ENCODE measurements at places on chromosomes 7 and 10.

DNA sequence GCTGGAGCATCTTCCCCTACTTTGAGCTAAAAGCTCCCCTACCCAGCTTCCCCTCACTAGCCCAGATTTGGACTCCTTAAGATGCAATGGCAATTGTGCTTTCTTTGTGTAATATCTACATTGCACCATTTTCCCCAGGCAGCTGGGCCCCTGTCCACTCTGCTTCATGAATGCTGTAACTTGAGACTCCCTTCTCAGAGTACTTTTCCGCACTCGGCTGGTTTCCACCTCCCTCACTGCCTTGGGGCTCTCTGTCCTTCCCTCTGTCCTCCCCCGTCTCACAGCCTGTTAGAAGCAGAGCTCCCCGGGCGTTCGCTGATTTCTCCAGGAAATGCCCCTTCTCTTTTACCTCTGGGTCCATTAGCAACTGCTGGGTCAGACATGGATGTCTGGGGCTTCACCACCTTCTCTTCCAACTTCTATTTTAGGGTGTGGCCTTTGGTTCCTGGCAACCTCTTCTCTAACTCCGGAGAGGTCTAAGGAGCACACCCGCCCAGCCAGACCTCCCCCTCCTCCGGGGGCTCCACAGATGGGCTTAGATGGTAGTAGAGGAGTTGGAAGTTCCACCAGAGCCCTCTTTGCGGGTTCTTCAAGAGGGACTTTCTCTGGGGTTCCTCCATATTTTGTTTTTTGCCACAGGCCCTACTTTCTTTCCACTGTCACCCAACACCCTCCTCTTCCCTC is 2.9 kb upstream of the TMEM72 start:
- no peak for DNase-seq

DNA sequence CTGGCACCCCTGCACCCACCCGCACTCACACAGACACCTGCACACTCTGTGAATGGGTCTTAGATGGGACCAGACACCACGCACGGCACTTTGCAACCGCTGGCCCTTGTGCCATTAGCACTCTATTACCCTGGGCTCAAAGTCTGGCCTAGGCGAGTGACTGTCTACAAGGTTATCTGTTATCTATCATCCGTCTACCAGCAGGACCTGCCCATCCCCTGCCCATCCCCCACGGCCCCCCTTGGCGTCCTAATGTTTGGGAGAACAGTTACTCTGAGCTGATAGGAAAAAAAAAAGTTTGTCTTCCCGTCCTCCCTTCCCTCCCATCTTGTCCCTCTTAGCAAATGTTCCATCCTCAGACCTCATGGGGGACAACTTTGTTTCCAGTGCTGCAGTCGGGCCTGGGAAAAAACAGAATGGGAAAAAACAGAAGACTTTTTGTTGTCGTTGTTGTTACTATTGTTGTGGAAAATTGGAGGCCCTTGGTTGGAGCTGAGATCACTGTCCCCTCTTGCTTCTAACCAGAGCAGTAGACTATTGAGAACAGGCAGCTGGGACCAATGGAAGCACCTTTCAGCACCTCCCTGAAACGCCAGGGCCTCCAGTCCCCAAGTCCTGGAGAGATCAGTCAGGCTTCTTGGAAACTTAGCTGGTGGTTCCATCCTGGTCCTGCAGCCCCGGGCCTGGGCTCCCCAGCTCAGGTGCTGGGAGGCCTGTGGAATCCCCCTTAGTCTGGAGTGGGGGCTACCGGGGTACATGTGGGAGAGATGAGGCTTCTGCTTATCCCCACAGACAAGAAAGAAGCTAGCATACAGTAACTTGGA is 12.2 kb downstream of the UNCX start:
- DNase-seq = no peak

GRCh38 chr7:31603046-31603445 is 84.0 kb upstream of the PPP1R17 start:
- no peak for DNase-seq

DNA sequence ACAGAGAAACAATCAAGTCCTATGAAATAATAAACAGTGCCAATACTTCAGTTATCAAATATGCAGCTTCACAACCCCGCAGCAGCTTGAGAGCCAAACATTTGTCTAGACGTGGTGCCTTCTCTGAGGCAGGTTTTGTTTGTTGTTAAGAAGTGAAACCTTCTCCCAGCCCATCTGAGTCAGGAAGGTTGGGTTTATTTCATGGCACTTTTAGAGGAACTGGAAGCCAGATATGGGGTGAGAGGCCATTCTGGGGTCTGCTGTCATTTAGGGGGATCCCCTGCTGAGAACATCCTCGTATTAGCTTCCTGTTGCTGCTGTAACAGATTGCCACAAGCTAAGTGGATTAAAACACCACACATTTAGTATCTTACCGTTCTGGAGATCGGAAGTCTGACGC is 113.6 kb downstream of the GRK5 start:
- DNase-seq = no peak
